ENCODE measurements at places on chromosomes 6 and 20.

GRCh38 chr6:56637640-56638039, 5.0 kb downstream of the DST start:
- DNase-seq: no peak

- DNase-seq: no peak
These were observed 27.4 kb downstream of the PMEPA1 start for GRCh38 chr20:57682184-57683101.

GRCh38 chr6:18204691-18205090, 49.5 kb downstream of the KDM1B start:
- DNase-seq: no peak

DNA sequence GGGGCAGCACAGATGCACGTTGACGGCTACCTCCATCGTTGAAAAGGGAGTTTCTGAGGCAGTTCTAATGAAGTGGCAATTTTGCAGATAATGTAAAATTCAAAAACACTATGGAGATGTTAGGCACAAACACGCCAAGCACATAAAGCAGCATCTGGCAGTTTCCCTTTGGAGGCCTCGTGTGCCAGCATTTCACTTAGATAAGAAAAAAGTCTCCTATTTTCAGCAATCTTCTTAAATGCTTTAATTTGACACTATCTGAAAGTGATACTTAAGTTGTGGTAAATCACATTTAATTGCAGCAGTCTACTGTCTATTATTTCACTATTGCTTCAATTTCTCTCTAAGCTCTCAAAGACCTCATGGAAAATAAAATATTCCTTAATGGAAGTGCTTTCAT, 125.3 kb upstream of the PROKR2 start:
- no peak for DNase-seq

GRCh38 chr6:119514345-119514744, 164.8 kb upstream of the MAN1A1 start:
- DNase-seq: no peak

- DNase-seq: no peak
These were observed 164.4 kb downstream of the SIM1 start for GRCh38 chr6:100300221-100300736.

DNA sequence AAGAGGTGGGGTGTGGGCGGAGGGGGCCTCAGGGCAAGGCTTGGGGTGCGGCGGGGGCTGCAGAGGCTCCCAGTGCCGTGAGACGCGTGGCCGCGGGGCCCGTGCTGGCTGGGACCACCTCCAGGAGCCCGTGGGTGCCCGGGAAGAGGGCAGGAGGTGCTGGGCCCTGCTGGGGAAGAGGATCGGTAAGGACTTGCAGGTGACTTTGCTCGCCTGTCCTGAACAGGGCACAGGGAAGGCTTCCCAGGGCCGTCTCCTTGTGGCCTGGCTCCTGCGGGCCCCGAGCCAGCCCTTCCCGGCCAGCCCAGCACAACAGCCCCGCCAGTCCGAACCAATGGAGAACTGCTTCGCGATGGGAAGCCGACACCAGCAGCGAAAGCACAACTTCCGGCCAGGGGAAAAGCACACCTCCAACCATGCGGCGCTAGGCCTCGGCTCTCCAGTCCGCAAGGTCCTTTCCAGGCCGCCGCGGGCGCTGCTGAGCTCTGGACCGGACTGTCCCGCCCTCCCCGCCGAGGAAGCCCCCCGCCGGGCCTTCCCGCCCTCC, 32.3 kb downstream of the IRF4 start:
- no peak for DNase-seq

DNA sequence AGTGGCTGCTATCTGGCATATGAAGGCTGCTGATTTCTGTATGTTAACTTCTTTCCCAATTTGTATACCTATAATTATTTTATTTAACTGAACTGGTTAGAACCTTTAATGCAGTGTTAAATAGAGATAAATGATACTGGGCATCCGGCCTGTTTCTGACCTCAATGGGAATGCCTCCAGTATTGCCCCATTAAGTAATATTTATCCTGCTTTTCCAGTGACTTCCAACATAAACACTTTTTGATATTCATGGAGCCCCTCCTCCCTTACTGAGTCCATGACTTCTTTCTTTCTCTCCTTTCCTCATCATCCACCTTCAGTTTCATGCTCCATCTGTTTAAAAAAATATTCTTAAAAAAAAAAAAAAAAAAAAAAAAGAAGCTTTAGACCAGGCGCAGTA, 8.8 kb downstream of the TRIM27 start:
- no peak for DNase-seq

- DNase-seq: no peak
These were observed 31.1 kb downstream of the PHACTR2 start for GRCh38 chr6:143708889-143709288.

GRCh38 chr6:93575495-93576267, 156.3 kb upstream of the EPHA7 start:
- no peak for DNase-seq

GRCh38 chr6:89640804-89641203, 2.3 kb upstream of the LYRM2 start:
- no peak for DNase-seq

- DNase-seq: no peak
These were observed 195.5 kb upstream of the PDE10A start for GRCh38 chr6:165858586-165858985.

DNA sequence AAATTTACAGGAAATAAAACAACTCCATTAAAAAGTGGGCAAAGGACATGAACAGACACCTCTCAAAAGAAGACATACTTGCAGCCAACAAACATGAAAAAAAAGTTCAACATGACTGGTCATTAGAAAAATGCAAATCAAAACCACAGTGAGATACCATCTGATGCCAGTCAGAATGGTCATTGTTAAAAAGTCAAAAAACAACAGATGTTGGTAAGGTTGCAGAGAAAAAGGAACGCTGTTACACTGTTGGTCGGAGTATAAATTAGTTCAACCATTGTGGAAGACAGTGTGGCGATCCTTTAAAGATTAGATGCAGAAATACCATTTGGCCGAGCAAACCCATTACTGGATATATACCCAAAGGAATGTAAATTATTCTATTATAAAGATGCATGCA, 858.0 kb upstream of the FLRT3 start:
- no peak for DNase-seq

DNA sequence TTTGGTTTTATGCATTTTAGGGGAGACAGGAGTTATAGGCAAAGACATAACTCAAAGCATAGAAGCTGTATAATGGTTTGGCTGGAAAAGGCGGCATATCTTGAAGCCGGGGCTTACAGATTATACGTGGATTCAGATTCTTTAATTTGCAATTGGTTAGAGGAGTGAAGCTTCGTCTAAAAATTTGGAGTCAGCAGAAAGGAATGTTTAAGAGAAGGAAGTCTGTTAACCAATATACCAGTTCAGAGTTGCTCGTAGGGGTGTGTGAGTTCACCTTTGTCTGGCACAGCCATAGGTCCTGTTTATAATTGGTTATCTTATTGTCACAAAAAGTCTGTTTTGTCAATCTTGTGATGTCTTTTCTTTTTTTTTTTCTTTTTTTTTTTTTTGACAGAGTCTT, 8.9 kb downstream of the ARHGAP40 start:
- DNase-seq: no peak

GRCh38 chr20:36017048-36017951, 48.9 kb downstream of the CNBD2 start:
- DNase-seq: no peak

DNA sequence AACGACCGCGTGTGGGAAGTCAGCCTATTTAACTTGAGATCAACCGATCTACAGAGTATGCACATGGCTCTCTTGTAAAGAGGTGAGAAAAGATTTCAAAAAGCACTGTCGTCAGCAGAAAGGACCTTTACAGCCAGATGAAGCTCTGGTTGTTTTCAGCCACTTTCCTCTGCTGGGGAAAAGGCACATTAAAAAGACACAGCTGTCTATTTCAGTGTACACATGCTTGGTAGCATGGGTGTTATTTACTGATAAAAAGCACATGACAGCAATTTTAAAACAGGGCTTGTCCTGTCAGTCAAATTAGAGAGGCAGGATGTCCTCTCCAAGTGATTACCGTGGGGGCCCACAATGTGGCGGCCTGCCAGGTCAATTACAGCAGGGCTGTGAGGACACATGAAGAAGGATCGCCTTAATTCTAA, 188.9 kb downstream of the PRKN start:
- no peak for DNase-seq
